ENCODE measurements at places on chromosomes 3 and 15. TPM values are rescaled to one million over a fixed set of nuclear protein-coding genes. Genes with fewer than 3 reads are reported as not detected.
A peak's percentile ranks its signal among the peaks of the same experiment; 100 is the strongest.

- peak; percentile 15 for DNase-seq
Observed at GRCh38 chr3:45321607-45322391, 66.6 kb upstream of the LARS2 start.

C15orf62 gene
- total RNA-seq, result not detected

GOLGA6D gene
- total RNA-seq, result not detected

HTR3E gene
- 7.1 TPM for total RNA-seq

- DNase-seq, result no peak
Observed at GRCh38 chr3:186526256-186526606, 17.9 kb downstream of the CRYGS start.

DNA sequence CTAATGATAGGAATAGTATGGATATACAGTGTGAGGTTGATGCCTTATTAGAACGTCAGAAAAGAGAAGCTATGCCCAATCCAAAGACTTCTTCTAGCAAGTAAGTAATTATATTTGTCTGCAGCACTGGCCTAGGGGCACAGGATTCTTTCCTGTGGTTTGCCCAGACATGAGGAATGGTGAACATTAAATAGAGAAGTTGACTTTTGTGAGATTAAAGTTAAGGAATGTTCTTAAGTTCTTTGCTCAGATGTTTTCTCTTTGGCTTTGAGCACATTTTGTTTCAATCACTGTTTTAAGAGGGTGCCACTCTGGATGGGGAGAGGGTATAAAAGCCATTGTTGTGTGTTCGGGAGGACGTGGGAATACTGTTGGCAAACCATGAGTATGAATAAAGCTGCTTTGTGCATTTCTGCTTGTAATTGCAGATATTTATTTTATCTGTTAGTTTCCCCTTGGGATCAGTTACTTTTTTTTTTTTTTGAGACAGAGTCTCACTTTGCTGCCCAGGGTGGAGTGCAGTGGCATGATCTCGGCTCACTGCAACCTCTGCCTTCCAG lies 8.3 kb downstream of the KIF23 start:
- DNase-seq, result no peak

DNA sequence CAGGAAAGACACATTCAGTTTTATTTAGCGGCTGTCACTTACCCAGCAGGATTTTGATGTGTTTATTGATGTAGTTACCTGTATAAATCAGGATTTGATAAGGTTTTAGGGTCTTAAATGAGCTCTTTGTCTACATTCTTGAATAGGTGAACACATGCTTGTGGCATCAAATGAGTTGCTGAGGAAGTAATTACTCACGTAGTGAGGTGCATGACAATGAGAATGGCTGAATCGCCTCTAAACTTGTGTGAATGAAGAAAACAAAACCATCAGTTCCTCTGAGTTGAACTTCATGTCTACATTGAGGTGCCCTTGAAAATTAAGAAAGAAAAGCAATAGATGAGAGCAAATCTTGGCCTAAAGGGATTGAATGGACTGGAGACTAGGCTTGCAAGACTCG lies 245.6 kb upstream of the SATB1 start:
- DNase-seq, result no peak

DNA sequence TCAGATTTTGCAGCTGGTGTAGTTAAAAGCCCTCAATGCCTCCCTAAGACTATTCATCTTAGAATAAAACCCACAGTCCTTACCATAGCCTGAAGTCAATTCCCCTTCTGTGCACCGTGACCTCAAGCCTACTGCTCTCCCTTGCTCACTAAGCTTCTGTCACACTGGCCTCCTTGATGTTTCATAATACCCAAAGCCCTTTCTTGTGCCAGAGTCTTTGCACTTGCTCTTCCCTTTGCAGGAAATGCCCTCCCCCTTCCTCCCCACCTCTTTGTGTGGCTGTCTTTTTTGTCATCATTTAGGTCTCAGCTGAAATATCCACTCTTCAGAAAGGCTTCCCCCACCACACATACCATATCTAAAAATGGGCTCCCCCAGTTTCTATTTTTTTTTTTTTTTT lies 4.2 kb upstream of the PLEKHO2 start:
- no peak for DNase-seq

FBXO40 gene
- 0.83 TPM for total RNA-seq

DNA sequence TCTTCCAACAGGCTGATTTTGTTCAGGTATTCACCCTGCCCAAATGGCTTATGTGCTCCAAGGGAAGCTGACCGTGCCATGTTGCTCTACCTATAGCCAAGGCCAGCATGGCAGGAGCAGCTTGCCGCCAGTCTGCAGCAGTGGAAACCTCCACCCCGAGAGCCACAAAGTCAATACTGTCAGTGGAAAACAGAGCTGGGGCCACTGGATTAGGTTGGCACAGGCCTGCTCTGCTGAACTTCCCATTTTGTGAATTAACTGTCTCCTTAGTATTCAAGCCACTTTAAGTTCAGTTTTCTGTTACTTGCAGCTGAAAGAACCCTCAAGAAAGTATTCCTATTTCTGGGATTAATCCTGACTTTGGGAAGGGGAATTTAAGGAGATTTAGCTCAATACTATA lies 63.8 kb upstream of the XCR1 start:
- no peak for DNase-seq

DNA sequence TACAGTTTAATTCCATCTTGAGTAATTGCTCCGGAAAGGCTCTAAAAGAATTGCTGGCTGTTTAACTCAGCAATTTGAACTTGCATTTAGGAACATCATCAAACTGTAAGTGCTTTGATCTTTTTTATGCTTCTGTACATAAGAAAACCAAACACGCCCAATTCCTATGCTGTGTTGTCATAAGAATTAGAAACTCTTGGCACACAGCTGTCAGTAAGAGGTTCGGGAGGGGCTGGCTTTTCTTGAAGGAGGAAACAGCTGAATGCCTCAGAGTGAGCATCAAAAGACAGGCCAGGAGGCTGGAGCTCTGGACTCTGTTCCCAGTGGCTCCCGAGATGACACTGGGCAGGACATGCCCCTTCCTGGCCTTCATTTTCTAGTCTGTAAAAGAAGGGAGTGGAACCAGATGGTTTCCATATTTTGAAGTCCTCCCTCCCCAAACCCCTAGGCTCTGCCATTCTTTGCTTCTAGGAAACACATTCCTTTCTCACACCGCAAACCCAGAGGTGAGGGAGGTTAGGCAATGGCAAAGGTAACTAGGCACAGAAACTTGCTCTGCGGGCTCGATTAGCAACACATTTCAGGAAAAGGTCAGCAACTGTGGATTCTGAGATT lies 73.7 kb upstream of the DLG1 start:
- DNase-seq, result peak; percentile 92

DNA sequence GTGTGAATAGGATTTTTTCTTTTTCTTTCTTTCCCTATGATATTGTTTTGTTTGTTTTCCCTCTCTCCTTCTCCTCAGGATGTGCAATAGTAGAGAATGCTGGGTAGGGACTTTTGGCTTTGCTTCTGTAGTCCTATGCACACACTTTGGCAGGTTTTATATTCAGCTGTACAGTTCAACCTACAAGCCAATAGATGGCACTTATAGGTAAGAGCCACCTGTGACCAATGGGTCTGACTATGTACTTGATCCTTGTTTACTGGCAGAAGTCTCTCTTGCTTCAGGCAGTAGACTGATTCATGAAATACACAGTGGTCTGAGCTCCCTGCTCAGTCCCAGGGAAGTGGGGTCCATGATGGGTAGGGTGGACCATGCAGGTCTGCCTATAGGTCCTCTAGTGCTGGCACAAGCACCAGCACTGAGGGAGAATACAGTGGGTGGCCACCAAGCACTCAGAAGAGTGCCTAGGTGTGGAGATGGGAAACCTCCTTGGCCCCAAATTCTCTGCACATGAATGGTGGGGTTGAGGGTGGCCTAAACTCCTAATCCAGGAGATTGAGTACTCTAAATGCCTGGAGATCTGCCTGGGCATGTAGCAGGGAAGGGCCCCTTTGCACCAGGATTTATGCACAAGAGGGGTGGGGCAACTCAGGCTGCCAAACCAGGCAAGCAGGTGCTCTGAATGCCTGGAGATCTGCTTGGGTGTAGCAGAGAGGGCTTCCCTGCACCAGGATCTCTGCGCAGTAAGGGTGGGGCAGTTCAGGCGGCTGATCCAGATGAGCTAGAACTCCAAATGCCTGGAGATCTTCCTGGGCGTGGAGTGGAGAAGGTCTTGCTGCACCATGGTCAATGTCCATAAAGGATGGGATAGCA lies 176.1 kb downstream of the DOCK3 start:
- DNase-seq, result no peak

DNA sequence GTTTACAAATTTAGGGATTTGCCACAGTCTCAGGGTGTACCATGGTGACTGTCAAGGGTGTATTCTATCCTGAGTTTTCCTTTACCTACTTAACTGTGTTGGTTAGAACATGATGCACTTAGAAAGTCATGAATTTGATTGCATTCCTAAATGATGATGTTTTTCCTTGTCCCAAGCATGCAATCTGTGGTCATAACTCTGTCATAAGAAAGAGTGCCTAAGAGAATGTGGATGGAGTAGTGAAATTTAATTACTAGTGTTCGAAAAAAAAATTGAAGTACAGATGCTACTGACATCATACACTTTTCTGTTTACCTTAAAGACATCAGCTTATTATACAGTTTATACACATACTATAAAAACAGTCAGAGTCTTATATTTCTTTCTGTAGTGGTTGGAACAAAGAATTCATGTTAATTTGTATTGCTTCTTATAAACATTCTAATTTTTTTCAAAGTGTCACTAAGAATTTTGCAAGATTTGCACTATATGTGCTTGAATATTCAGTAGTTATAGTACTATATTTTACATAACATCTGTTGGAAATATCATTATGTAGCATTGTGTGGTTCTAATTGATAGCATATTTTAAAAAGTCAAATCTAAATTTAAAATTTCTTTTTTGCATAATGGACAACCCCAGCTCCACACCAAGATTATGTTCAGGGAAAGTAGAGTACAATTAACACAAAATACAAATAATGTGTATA lies 231.3 kb upstream of the KCNMB2 start:
- DNase-seq, result no peak

DNA sequence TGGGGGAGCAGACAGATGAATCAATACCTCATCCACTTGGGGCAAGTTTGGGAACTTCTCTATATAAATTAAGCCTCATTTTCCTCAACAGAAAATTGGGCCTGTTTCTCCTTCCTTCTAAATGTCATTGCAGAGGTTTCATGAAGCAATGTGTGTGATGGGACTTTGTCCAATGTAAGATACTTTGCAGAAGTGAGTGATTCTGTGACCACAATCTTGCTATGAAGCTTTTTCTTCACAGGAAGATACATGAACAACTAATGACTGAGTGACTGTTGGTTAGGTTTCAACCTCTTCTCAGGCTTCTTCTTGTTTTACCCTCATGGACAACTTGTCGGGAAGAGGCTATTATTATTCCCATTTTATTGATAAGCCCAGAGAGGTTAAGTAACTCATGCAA lies 11.0 kb downstream of the TMEM45A start:
- no peak for DNase-seq

- DNase-seq, result no peak
Observed at GRCh38 chr3:66113542-66113941, 74.8 kb upstream of the MAGI1 start.

GRCh38 chr15:81940467-81941451 lies 105.1 kb downstream of the MEX3B start:
- DNase-seq, result peak; percentile 68

GRCh38 chr3:154718053-154718452 lies 288.1 kb upstream of the GPR149 start:
- DNase-seq, result no peak

- DNase-seq, result peak; percentile 41
Observed at GRCh38 chr3:9793161-9793781, 389 bp downstream of the ARPC4 start.

DNA sequence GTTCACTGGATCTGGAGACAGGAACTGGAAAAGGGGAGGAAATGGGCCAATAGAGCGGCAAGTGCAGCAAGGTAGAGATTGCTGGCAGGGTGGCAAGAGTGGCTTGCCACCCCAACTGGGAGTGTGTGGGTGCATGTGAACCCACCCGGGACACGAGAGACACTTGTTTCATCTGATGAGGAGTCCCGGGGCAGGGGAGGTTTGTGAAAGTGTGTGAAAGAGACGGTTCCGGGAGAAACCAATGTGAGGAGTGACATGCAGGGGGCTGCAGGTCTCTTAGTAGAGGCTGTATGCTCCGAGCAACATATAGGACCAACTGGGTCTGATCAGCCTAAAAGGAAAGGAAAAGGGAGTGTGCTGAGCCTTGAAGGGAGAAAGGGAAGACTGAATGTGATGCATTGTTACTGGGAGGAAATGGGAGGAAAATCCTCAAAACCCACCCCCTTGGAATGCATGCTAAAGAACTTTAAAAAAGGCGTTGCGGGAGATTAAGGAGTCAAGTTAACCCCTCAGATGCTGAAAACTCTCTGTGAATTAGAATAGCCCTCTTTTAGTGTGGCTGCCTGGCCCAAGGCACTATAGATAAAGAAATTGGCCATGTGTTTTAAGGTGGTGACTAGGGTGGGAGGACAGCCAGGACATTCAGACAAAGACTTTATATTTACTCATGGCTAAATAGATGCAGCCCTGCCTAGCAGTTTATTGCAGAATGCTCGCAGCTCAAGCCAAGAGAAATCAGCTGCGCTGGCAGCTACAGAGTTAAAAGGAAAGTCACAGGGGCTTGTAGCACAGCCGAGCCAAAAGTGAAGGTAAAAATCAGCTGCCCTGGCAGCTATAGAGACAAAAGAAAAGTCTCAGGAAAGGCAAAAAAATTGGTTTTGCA lies 9.1 kb upstream of the SLC9C1 start:
- DNase-seq, result no peak

GRCh38 chr15:84828086-84828908 lies 11.1 kb downstream of the ALPK3 start:
- peak; percentile 46 for DNase-seq

GABRR3 gene
- not detected for total RNA-seq

MOBP gene
- not detected for total RNA-seq

ROBO1 gene
- total RNA-seq, result 18.7 TPM

GNAT1 gene
- total RNA-seq, result 4.4 TPM

GRCh38 chr3:111303760-111304159 lies 232.1 kb downstream of the NECTIN3 start:
- DNase-seq, result no peak

ADCY5 gene
- 0.10 TPM for total RNA-seq

DNA sequence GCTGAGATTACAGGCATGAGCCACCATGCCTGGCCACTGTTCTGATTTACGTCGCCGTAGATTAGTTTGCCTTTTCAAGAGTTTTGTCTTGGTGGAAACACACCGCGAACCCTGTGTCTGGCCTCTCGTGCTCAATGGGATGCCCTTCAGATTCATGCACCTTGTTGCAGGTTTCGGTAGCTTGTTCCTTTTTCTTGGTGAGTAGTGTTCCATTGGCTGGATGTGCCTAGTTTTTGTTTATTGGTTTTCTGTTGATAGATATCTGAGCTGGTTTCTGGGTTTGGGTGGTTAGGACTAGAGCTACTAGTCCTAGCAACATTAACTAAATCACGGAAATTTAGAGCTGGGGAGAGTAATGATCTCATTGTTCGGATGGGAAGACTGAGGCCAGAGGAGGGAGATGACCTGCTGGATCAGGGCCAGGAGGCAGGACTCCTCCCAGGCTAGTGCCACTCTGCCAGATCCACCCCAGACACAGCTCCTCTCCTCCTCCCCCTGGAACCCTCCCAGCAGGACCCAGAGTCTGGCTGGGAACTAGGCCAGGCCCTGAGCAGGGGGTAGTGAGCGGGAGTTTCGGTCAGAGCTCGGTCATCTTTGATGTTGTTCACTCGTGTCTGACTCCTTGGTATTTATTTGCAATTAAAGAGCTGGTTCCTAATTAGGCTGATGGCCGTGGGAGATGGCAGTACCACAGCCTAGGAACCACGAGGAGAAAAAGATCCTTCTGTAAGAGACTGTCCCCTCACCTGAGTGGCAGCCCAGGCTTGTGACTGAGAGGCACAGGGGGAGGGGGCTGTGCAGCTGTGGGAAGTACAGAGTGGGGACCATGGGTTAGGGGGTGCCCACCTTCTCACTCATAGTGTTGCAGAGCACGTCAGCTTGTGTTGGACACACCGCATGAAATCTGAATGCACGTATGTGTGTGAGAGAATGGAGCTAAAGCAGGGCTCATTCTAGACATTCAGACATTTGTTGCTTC lies 73.4 kb downstream of the SMAD6 start:
- no peak for DNase-seq

Data from myocyte (in vitro differentiated cells).